ENCODE measurements at places on chromosomes 1 and 21.

DNA sequence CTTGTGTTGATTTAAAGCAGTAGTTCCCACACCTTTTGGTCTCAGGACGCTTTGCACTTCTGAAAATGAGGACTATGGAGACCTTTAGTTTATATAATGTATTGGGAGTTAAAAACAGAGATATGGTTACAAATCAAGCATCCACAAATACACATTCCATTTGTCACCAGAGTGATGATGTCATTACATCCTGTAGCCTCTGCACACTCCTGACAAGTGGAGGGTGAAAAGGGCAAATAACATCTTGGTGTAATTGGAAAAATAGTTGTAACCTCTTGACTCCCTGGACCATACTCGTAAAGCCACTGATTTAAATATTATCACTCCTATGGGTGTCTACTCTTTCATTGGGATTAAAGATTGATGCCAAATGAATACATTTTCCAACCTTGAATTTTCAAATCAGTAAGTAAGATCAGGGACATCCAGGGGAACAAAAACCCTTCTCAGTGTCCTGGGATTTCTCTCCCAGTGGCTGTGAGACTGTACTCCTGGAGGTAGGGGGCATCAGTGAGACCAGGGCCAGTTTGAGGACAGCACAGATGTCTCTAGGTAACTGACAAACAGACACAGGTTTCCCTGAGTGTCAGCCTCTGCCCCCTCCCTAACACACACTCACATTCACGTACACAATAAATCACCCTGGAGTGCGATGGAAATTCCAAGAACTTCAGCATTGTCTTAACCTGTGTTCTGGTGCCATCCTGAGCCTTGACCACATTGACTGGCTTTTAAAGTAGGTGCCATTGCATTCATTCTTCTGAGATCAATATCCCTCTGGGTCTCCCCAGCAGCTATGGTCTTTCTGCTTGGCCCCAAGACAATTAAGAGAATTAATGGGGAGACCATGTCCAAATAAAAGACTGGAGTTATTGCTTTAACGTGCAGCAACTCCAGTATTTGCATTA, 63.0 kb downstream of the NR5A2 start:
- DNase-seq = no peak

- DNase-seq = peak; percentile 50
Measured at GRCh38 chr1:43285269-43285990, at the start of gene C1orf210. Gene C1orf210 (minus strand): TSS chr1:43285581. CDS start chr1:43283270, 2,311 bp downstream.

GRCh38 chr1:1371364-1371745, 3.7 kb downstream of the AURKAIP1 start:
- no peak for DNase-seq

- DNase-seq = no peak
Measured at GRCh38 chr1:24964811-24965570, 34.9 kb upstream of the RUNX3 start.

GRCh38 chr21:15804247-15805005, 74.6 kb downstream of the USP25 start:
- no peak for DNase-seq

DNA sequence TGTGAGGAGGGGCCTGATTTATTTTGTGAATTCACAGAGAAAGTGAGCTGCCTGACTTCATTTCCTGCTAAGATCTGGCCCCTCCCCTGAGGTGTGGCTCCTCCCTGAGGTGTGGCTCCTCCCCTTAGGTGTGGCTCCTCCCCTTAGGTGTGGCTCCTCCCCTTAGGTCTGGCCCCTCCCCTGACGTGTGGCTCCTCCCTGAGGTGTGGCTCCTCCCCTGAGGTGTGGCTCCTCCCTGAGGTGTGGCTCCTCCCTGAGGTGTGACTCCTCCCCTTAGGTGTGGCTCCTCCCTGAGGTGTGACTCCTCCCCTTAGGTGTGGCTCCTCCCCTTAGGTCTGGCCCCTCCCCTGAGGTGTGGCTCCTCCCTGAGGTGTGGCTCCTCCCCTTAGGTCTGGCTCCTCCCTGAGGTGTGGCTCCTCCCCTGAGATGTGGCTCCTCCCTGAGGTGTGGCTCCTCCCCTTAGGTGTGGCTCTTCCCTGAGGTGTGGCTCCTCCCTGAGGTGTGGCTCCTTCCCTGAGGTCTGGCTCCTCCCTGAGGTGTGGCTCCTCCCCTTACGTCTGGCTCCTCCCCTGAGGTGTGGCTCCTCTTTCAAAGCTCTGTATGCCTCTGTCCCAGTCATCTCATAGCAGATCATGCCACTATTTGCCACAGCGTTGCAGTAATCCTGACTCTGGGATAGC, 26.9 kb upstream of the LRRC3 start:
- DNase-seq = no peak

DNA sequence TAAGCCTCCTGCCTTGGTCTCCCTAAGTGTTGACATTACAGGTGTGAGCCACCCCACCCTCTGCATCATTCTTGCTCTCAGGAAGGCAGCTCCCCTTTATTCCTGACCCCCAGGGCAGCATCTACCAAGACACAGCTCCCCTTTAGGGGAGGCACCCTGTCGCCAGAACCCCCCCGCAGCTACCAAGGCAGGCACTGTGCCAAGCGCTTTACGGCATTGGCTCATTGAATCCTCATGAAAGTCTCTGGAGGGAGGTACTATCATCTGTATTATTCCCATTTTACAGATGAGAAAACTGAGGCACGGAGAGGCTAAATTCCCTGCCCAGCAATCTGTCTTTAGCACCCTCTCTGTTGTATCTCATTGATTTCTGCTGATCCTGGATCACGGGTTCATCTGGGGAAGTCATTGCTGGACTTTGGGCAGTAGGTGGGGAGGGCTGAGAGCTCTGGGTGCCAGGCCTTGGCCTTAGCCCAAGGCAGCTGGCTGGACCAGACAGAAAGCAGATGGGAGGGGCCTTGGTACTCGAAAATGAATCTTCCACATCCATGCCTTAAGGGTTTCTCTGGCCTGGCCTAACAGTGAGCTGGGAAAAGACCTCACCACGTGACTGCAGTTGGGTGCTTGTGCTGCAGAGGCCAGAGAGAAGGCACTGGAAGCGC, 5.9 kb downstream of the PLOD1 start:
- no peak for DNase-seq

DNA sequence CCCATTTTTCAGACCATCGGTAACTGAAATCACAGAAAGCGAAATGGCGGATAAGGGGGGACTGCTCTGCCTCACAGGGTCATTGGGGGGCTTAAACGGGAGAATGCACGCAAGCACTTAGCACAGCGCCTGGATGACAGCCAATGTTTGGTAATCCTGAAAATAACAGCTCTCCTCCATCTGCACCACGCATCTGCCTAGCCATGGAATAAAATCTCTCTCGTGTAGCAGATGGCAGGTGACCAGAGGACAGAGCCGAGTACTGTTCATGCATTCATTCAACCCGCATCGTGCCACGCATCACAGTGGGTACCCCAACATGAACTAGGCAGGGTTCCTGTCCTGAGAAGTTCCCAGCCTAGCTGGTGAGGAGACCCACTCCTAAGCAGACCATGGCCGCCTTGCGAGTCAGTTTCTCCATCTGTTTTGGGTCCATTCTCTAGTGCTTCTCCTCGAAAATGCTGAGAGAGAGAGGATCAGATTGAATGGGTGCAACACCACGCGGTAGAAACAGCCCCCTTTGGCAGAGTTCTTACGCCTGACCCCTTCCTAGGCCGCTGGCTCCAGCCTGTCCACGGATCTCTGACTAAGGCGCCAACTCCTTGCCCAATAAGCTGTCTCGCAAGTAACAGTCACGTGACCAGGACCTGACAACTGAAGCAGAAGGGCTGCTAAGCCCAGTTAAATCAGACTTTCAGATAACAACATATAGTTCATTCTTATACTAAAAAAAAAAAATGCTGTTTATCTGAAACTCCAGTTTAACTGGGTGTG, 7.3 kb downstream of the SLC1A7 start:
- no peak for DNase-seq

DNA sequence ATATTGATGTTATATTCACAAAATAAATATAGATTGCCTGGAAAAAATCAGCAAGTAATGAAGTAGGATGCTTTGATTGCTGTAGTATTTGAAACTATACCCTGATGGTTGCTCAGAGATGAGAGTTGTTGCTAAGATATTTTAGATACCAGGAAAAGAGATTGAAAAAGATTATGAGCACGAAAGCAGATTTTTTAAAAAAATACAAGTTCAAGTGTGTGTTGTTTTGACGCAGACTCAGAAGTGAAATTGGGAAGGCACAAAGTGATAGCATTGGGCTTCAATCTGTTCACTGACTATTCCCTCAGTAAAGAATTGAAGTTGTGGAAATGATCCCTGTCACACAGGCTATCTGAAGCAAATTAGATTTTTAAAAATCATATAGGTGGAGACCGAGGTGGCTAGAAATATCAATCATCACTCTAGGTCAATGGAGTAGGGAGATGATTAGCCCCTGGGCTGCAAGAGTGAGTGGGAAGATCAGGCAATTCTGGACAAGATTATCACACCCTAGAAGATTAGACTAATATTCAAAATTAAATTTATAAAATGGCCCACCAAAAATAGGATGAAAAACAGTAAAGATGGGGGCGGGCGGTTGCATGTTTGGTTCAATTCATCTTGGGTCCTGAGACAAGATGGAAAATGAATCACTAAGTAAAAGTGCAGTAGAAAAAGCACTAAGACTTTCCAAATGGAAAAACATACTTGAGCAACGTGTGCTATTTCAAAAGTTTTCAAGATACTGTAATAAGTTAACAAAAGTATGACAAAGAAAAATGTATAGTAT, 41.5 kb upstream of the LRRC8D start:
- no peak for DNase-seq

DNA sequence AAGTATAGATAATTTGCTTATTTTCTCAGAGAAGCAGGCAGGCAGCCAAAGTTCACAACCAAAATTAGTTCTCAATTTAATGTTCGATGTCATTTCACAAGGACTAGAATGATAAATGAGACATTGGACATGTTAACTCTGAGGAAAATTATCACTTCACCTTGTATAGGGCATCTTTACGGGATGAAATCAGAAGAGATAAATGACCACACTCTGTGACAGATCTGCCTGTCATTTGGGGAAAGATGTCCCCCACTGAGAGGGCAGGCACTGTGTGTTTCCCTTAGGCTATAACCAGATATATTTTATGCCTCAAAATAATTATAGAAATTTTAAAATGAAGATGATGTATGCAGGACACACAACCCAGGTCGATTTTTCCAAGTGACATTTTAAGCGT, 642.9 kb downstream of the BRINP3 start:
- DNase-seq = no peak

- no peak for DNase-seq
Measured at GRCh38 chr1:107546576-107546975, 405.7 kb downstream of the NTNG1 start.

DNA sequence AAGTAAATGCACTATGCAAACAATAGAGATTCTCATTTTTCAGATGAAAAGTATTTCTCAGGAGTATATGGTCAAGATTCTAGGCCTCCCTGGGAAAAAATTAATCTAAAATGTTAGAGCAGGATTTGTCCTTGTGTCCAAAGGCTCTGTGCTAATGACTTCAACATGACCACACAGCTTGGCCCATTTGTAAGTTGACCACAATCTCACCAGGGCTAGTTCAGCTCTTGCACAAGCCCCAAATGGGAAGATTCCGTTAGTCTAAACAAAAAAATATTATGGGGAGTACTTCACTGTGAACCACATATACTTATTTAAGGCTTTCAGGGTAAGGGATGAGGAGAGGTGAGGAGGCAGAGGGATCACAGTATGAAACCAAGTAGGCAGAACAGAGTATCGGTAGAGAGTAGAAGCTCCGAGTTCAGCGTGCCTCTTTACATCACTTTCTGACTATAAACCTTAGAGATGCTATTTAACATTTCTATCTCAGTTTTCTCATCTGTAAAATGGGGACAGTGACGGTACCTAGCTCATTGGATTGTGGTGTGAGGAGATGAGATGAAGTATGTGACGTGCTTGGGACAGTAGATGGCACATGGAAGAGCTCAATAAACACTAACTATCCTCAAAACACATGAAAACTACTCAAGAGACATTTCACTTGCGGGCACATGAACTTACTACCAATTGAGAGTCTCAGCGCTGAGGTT, 37.8 kb upstream of the CTTNBP2NL start:
- DNase-seq = no peak

All from left renal cortex interstitium (tissue), 4 donors.